ENCODE measurements at places on chromosomes 1 and 21.

DNA sequence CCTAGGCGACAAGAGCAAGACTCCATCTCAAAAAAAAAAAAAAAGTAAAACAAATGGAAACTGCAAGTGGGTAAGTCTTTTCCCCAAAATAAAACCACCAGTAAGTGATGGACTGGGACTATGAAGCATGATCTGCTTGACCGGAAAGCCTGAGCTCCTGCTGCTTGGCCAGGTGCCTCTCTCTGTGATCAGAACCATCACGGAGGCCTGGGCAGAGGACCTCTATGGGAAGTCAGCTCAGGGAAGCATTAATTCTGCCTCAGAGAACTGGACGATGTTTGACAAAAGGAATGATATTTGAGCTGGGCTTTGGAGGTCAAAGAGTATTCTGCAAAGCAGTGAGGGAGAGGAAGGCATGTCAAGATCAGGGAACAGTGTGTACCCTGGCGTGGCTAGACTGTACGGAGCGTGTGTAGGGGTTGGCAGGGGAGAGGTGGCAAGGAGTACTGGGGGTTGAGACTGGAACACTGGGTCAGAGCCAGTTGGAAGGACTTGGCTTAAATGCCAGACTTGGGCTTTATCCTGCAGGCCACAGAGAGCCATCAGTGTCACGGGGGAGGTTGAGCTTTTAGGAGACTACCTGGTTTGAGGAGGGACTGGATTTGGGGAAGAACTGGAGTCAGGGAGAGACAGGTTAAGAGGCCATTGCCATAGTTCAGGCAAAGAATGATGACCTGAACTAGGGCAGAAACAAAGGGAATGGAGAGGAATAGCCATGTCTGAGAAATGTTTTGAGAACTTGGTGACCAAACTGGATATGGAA, 16.4 kb downstream of the ATP1A2 start:
- H3K27ac ChIP-seq = no peak overlapping the region
- H3K4me3 ChIP-seq = no peak overlapping the region
- no peaks in the 10 kb centered on the region for H3K4me1 ChIP-seq
- peaks cover 17% of the 10 kb centered on the region for H3K27me3 ChIP-seq

GRCh38 chr21:15754640-15755039, 24.9 kb downstream of the USP25 start:
- peaks cover 35% of the 10 kb centered on the region for H3K36me3 ChIP-seq
- peaks cover 43% of the 10 kb centered on the region for H3K4me1 ChIP-seq
- no peak for DNase-seq

- no peaks in the 10 kb centered on the region for H3K27me3 ChIP-seq
- peaks cover 33% of the 10 kb centered on the region for H3K4me1 ChIP-seq
- peak overlapping the region; percentile 83 for H3K27ac ChIP-seq
- H3K4me3 ChIP-seq = no peak overlapping the region
These were observed 163.2 kb upstream of the COL6A1 start for GRCh38 chr21:45818276-45818903.

DNA sequence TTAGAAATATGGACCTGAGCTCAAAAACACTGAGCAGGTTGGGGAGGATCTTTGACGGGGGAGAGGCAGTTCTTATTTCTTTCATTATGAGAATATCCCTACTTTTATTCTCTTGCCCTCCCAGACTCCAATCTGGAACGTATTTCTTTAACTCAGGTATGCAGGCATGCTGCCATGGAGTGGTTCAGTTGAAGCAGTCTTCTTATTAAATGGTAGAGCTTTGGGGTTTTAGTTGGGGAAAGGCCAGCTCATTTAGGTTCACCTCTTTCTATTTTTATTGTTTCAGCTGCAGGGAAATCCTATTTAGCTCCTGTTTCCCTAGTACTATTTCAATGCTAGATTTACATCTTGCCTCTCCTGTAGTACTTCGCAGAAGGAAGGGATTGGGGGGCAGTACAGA, 198.9 kb downstream of the TTLL7 start:
- H3K4me1 ChIP-seq = no peaks in the 10 kb centered on the region
- no peaks in the 10 kb centered on the region for H3K27me3 ChIP-seq
- H3K27ac ChIP-seq = no peak overlapping the region
- no peak overlapping the region for H3K4me3 ChIP-seq
- H3K36me3 ChIP-seq = no peaks in the 10 kb centered on the region

- H3K4me3 ChIP-seq = no peak overlapping the region
- no peak for DNase-seq
- no peak overlapping the region for H3K27ac ChIP-seq
These were observed 17.4 kb downstream of the ATP1A4 start for GRCh38 chr1:160168609-160169369.

GRCh38 chr21:15781986-15782385, 52.2 kb downstream of the USP25 start:
- peaks cover 45% of the 10 kb centered on the region for H3K36me3 ChIP-seq
- H3K4me3 ChIP-seq = no peak overlapping the region
- no peak overlapping the region for H3K27ac ChIP-seq

- H3K4me1 ChIP-seq = no peaks in the 10 kb centered on the region
- no peak overlapping the region for H3K27ac ChIP-seq
- H3K27me3 ChIP-seq = no peaks in the 10 kb centered on the region
- no peak overlapping the region for H3K4me3 ChIP-seq
- peak; percentile 40 for DNase-seq
These were observed 214.5 kb downstream of the VAV3 start for GRCh38 chr1:107750364-107750959.

DNA sequence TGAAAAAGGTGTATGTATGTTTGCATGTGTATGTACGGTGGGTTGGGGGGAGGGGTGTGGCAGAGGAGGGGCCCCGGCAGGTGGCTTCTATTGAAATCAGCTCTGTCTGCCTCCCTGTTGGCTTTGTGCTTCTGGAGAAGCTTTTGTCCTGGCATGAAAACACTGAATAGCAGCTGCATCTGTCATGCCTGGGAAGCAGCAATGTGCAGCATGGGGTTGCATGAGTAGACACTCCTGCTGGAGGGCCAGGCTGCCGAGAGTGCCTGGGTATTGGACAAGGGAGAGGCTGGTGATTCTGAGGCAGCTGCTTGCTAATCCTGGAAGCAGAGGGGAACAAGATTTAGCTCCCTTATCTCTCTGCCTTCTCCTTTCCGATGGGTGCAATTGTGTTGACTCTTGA, 20.5 kb downstream of the MAPKAPK2 start:
- H3K4me3 ChIP-seq = no peak overlapping the region
- no peaks in the 10 kb centered on the region for H3K27me3 ChIP-seq
- no peak for DNase-seq

DNA sequence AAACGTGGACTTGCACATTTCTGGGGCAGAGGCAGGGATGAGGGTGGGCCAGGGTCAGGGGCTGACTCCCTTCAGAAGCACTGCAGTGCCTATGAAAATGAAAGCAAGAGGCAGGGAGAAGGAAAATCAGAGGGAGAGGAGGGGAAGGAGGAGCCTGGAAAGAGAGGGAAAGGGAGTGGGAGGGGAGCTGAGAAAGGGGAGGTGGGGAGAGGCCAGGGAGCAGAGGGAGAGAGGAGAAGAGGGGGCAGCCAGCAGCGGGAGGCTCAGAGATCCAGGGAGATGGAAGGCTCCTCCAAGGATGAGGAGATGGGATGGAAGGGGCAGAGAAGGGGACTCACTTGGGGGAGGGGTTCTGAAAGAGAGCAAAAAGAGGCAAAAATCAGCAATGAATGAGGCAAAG, 96.3 kb upstream of the KLHDC7A start:
- no peak for DNase-seq
- H3K27ac ChIP-seq = peak overlapping the region; percentile 2
- peaks cover 17% of the 10 kb centered on the region for H3K27me3 ChIP-seq
- H3K4me1 ChIP-seq = no peaks in the 10 kb centered on the region
- H3K36me3 ChIP-seq = no peaks in the 10 kb centered on the region
- H3K4me3 ChIP-seq = no peak overlapping the region

DNA sequence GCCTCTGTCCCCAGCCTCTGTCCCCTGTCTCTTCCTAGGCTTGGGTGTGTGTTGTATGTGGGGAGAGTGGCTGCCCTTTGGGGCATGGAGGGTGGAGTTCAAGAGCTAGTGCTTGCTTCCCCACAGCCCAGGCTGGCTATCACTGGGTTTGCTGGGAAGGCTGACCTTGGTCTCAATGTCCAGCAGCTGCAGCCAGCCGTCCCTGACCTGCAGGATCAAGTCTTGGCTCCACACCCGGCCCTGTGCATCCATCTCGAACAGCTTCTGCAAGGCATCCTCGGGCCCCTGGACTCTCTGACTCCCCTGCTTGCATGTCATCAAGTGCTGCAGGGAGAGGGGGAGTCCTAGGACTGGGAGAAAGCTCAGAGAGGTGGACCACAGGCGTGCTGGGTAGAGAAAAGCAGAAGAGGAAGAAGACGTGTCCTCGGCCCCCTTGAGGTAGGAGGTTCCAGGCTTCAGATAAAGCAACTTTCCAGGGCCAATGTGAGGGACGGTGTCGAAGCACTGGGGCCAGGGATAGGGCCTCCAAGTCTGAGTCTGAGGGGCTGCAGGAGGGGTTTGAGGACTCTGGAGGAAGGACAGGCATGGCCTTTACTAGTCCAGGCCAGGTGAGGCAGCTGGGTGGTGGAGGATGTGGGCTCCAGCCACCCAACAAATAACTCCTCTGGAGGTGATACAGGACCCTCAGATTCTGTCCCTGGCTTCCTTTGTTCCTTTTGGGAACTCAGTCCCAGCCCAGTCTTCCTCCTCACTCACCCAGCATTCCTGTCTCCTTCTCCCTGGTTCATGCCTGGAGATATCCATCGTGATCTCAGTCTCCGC, 4.0 kb downstream of the EPS8L3 start:
- no peaks in the 10 kb centered on the region for H3K4me1 ChIP-seq
- DNase-seq = no peak
- no peak overlapping the region for H3K4me3 ChIP-seq
- no peaks in the 10 kb centered on the region for H3K36me3 ChIP-seq
- no peaks in the 10 kb centered on the region for H3K27me3 ChIP-seq

- DNase-seq = no peak
- H3K27me3 ChIP-seq = no peaks in the 10 kb centered on the region
- no peak overlapping the region for H3K4me3 ChIP-seq
These were observed 90.4 kb upstream of the VAV3 start for GRCh38 chr1:108055387-108055786.

GRCh38 chr1:110085671-110086070, 15.2 kb upstream of the ALX3 start:
- H3K27me3 ChIP-seq = peaks cover 62% of the 10 kb centered on the region
- H3K4me3 ChIP-seq = no peak overlapping the region
- H3K4me1 ChIP-seq = peaks cover 10% of the 10 kb centered on the region
- no peaks in the 10 kb centered on the region for H3K36me3 ChIP-seq

- peaks cover 50% of the 10 kb centered on the region for H3K36me3 ChIP-seq
- no peak for DNase-seq
These were observed 42.3 kb downstream of the DUSP10 start for GRCh38 chr1:221699577-221699976.

GRCh38 chr1:21490774-21491487, 18.3 kb upstream of the ALPL start:
- H3K36me3 ChIP-seq = no peaks in the 10 kb centered on the region
- no peak overlapping the region for H3K4me3 ChIP-seq
- peaks cover 18% of the 10 kb centered on the region for H3K27me3 ChIP-seq

DNA sequence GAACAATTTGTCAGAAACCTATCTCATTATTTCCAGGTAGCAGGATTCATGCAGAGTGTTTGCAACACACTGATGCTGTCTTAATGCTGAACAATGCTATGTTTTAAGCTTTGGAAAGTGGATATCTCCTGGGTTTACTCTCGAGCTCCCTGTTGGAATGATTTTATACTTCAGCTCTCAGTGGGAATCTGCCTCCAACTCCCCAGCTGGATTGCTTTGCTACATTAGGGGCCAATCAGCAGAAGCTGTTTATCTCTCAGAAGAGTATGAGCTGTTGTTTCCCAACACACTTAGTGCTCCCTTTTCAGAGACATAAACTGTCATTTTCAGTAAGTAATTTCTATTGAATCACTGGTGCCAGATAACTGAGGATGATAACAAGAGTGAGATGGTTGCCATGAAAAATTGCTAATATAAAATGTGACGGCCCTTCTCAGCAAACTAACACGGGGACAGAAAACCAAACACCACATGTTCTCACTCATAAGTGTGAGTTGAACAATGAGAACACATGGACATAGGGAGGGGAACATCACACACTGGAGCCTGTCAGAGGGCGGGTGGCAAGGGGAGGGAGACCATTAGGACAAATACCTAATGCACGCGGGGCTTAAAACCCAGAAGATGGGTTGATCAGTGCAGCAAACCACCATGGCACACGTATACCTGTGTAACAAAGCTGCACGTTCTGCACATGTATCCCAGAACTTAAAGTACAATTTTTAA, 265.9 kb upstream of the RUNX1 start:
- H3K4me1 ChIP-seq = no peaks in the 10 kb centered on the region
- H3K36me3 ChIP-seq = no peaks in the 10 kb centered on the region
- DNase-seq = no peak
- H3K27ac ChIP-seq = no peak overlapping the region
- no peak overlapping the region for H3K4me3 ChIP-seq

- no peak for DNase-seq
- H3K27ac ChIP-seq = no peak overlapping the region
- H3K4me3 ChIP-seq = peak overlapping the region; percentile 96
- H3K36me3 ChIP-seq = no peaks in the 10 kb centered on the region
- H3K4me1 ChIP-seq = peaks cover 30% of the 10 kb centered on the region
These were observed 1.6 kb upstream of the ADARB1 start for GRCh38 chr21:45072738-45073300.

DNA sequence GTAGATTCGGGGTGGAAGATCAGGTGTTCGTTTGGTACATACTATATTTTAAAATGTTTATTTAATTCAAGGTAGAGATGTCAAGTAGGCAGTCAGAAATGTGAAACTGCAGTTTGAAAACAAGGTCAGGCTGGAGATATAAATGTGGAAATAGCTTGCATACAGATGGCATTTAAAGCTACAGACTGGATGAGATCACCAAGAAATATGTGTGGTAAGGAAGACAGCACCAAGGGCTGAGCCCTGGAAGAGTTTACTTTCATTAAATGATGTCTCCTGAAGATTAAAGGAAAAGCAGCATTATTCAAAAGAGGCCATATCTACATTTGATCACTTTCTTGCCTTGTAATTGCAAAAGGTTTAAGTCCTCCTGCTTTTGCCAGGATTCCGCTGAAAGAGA, 271.3 kb downstream of the PTBP2 start:
- no peak for DNase-seq
- peaks cover 3% of the 10 kb centered on the region for H3K27me3 ChIP-seq
- H3K4me1 ChIP-seq = no peaks in the 10 kb centered on the region
- H3K36me3 ChIP-seq = no peaks in the 10 kb centered on the region

- no peaks in the 10 kb centered on the region for H3K36me3 ChIP-seq
- no peak for DNase-seq
- H3K4me3 ChIP-seq = no peak overlapping the region
These were observed 201.6 kb upstream of the NEGR1 start for GRCh38 chr1:72483846-72484357.

- H3K27ac ChIP-seq = no peak overlapping the region
- peaks cover 18% of the 10 kb centered on the region for H3K4me1 ChIP-seq
- DNase-seq = peak; percentile 59
- no peak overlapping the region for H3K4me3 ChIP-seq
- peaks cover 10% of the 10 kb centered on the region for H3K27me3 ChIP-seq
These were observed 13.7 kb downstream of the TLR5 start for GRCh38 chr1:223129229-223129901.

- H3K27ac ChIP-seq = no peak overlapping the region
- H3K36me3 ChIP-seq = no peaks in the 10 kb centered on the region
- no peak for DNase-seq
- peaks cover 29% of the 10 kb centered on the region for H3K4me1 ChIP-seq
These were observed 146.8 kb upstream of the RAB4A start for GRCh38 chr1:229124116-229124515.

Data from activated CD4-positive, alpha-beta T cell treated with anti-CD3 and anti-CD28 coated beads, Interleukin-2, amount 10 ng/mL, durations not matched to agents 7 days and 5 days (primary cell).